ENCODE measurements at places on chromosomes 4 and X.

DNA sequence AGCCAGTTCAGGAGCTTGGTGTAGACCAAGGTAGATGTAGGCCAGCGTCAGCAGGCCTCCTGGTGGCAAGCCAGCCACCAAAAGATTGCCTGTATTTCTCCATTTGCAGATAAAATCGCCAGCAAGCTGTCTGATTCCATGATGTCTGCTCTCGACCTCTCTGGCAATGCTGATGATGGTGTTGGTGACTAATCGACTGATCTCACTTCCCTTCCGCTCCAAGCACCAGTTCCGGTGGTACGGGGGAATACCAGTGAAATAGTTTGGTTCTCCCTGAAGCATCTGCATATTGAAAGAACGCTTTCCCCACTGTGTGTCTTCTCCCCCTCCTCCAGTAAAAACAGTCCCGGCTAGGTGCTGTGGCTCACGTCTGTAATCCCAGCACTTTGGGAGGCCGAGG lies 30.4 kb downstream of the GNL3L start:
- no peak for DNase-seq

- no peak for DNase-seq
Observed at GRCh38 chrX:124307253-124307907, 25.1 kb upstream of the TEX13D start.

DNA sequence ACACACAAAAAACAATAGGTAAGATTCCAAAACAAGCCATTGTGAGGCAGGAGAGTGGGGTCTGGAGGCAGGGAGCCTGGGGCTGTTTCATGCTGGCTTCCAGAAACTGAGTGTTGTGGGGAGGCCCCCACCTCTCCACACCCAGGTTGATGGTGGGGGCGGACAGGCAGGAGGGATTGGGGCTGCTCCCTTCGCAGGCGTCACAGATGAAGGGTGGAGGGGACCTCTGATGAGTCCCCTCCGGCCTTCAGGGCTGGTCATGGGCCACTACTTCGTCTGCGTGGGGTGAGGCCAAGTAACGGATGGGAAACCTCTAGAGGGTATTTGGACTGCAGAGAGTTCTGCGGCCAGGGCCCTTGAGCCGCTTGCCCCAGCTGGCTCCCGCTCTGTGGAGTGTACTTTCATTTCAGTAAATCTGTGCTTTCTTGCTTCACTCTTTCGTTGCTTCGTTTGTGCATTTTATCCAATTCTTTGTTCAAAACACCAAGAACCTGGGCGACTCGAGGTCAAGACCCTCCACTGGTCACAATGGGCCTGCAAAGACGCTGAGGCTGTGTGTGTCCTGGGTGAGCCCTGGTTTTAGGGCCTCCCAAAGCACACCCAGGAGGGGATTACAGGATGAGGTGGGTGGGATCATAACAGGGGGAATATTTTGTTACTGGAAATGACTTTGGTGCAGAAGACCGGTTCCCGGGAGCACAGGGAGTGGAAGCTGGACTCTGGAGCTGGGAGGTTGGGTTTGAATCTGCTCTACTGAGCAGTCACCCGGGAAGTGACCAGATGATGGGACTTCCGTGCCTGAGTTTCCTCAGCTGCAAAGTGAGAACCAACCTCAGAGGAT lies 83.7 kb upstream of the ADRA2C start:
- DNase-seq, result no peak

GRCh38 chr4:970854-971520 lies 2.4 kb downstream of the DGKQ start:
- no peak for DNase-seq

GRCh38 chrX:130402208-130402684 lies 459 bp downstream of the RBMX2 start:
- no peak for DNase-seq

GRCh38 chr4:8651661-8652180 lies 59.2 kb downstream of the CPZ start:
- no peak for DNase-seq

DNA sequence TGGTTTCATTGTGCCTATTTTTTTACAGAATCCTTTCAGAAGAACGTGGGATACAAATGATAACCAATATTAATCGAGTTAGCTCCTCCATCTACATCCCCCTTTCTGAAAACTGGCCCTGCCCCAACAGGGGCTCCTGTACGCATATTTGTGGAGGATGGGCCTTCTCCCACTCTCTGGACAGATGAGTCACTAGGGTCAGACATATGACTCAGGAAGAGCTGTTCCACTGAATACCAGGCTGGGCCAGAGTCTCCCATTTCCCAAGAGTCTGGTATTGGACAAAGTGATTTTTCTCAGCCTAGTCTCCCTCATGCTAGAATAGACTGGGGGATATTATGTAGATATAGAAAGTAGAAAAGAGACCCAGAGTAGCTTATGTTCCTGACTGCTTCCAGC lies 142.4 kb downstream of the TSPAN5 start:
- DNase-seq, result no peak

DNA sequence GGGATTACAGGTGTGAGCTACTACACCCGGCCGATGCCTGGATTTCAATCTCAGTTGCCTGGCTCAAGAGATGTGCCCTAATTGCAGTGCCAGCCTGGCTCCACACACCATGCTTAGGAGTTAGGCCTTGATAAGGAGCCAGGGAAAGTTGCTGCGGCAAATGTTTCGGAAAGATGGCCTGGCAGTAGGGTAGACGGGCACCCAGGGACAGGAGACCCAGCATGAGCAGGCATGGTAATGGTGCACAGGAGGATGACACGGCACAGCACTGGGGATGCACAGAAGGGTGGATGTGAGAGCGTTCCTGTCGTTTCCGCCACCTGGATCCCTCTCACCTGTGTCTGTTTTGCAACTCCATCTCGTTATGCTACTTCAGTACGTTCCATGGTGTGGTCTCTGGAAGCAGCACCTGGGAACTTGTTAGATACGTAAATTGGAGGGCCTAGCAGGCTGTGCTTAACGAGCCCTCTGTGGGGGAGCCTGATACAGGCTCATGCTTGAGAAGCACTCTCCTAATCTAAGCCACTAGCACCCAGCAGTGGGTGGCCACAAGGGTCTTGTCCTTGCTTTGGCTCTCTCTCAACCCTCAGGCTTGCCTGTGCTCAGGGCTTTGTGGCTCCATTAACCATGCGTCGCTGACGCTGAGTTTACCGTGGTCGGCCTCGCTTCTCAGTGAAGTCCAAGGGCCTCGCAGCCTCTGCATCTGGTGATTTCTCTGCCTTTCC lies 20.3 kb downstream of the RNF4 start:
- no peak for DNase-seq

DNA sequence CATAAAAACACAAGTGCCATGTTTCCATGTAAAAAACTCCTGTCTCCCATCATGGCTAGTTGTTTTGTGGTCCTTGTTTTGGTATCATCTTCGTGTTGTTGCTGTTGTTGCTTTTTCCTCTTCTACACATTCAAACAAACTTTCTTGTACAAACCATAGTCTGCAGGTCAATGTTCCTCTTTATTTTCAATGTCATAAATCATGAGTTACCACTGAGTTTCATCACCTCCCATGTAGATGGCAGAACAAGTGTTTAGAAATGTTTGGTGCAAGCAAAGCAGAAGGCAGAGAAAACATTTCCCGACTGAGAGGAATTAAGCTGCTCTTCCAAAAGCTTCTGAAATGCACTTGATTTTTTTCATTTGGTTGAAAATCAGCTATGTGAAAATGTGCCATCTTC lies 166.0 kb downstream of the ANTXR2 start:
- DNase-seq, result no peak

GRCh38 chr4:96652821-96653220 lies 812.9 kb downstream of the PDHA2 start:
- no peak for DNase-seq

GRCh38 chr4:99071159-99071558 lies 17.4 kb downstream of the ADH5 start:
- DNase-seq, result no peak

DNA sequence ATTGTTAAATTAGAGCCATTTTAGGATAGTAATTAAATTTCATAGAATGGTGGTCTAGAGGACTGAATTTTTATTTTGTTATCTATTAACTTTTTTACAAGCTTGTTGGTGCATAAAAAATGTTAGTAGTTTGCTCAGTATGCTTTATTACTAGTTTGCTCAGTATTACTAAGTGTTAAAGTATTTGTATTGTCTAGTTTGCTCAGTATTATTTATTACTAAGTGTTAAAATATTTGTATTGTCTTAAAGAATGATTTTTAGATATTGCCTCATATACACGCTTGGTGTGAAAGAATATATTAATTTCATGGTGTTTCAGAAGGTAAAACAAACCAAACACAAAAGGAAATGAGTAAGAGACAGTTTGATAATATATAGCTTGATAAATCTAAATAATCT lies 268.4 kb upstream of the MAGEB18 start:
- no peak for DNase-seq

GRCh38 chr4:46927201-46927600 lies 18.2 kb upstream of the COX7B2 start:
- DNase-seq, result no peak

GRCh38 chrX:77003956-77004355 lies 443.2 kb upstream of the FGF16 start:
- DNase-seq, result peak; percentile 72

GRCh38 chr4:105555409-105555808 lies 3.0 kb downstream of the ARHGEF38 start:
- DNase-seq, result no peak

Data from activated CD4-positive, alpha-beta T cell treated with anti-CD3 and anti-CD28 coated beads, Interleukin-2, amount 10 ng/mL, durations not matched to agents 24 days and 14 days (primary cell).